ENCODE measurements at places on chromosomes 5 and 9. TPM values are rescaled to one million over a fixed set of nuclear protein-coding genes. Genes with fewer than 3 reads are reported as not detected.
A peak's percentile ranks its signal among the peaks of the same experiment; 100 is the strongest.

GRCh38 chr5:56299212-56299611 is 66.1 kb upstream of the ANKRD55 start:
- no peak overlapping the region for H3K4me3 ChIP-seq
- no peaks in the 10 kb centered on the region for H3K27me3 ChIP-seq
- no peak for DNase-seq
- H3K4me1 ChIP-seq: peaks cover 11% of the 10 kb centered on the region

- DNase-seq: peak; percentile 40
- H3K27ac ChIP-seq: peak overlapping the region; percentile 78
- H3K36me3 ChIP-seq: peaks cover 17% of the 10 kb centered on the region
- peaks cover 3% of the 10 kb centered on the region for H3K27me3 ChIP-seq
Observed at GRCh38 chr5:76325876-76326491, 77.1 kb upstream of the IQGAP2 start.

DNA sequence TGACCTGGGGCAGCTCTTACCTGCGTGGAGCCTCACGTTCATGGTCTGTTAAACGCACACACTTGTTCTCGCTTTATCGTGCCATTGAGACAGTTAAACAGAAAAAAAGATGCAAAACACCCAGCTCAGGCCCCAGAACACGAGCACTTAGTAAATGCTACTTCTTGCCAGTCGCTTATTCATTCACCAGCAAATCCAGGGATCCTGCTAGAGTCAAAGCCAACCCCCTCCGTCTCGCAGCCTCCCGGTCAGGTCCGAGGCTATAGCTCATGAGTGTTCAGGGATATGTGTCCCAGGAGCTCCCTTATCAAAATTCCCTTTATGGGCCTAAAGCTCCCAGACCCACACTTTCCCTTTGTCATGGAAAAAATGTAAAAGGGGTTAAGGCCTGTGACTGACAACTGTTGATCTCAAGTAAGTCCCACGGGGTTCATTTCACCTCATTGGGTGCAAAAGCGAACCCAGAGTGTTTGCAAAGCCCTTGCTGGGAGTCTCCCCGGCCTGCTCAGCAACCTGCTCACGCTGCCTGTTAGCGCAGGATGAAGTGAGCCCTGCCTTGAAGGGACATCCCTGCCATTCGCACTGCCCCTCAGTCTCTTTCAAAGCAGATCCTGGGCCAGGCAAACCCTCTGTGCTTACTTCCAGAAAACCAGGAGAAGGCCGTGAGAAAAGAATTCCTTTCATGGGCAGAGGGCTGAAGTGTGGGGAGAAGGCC is 40.7 kb downstream of the HRH2 start:
- no peak for DNase-seq
- peaks cover 54% of the 10 kb centered on the region for H3K36me3 ChIP-seq
- peaks cover 25% of the 10 kb centered on the region for H3K4me1 ChIP-seq
- no peak overlapping the region for H3K4me3 ChIP-seq
- no peaks in the 10 kb centered on the region for H3K27me3 ChIP-seq

DNA sequence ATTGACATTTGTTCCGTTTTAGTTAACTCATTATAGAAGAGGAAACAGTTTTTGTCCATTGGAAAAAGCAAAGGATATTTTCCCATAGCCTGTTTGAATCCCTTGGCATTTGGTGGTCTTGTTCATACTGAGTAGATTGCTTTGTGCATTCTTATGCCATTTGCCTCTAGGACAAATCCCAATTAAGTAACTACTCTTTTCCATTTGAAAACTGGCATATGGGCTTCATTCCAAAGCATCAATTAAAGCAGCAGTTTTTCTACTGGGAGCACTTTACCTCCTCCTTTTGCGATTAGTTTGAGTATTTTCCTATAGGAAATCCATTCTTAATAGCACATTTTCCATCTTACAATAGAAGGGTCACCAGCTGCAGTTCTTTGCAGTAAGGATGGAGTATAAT is 31.2 kb downstream of the GPR21 start:
- H3K4me3 ChIP-seq: no peak overlapping the region
- peaks cover 25% of the 10 kb centered on the region for H3K36me3 ChIP-seq
- no peaks in the 10 kb centered on the region for H3K27me3 ChIP-seq
- H3K4me1 ChIP-seq: peaks cover 4% of the 10 kb centered on the region
- H3K27ac ChIP-seq: no peak overlapping the region

DNA sequence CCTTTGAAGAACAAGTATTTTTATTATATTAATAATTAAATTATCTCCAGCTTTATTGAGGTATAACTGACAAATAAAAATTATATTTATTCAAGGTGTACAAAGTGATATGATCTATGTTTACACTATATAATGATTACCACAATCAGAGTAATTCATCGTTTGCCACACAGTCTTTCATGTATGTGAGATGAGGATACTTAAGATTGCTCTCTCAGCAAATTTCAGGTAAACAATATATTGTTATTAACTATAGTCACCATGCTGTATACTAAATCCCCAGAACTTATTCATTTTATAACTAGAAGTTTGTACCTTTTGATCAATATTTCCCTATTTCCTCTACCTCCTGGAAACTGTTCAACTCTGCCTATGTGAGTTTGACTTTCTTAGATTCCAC is 16.7 kb upstream of the CCNO start:
- peaks cover 27% of the 10 kb centered on the region for H3K27me3 ChIP-seq
- H3K36me3 ChIP-seq: peaks cover 9% of the 10 kb centered on the region
- no peak for DNase-seq
- no peak overlapping the region for H3K27ac ChIP-seq
- H3K4me1 ChIP-seq: no peaks in the 10 kb centered on the region

The PPP3R2 gene
- not detected for total RNA-seq

DNA sequence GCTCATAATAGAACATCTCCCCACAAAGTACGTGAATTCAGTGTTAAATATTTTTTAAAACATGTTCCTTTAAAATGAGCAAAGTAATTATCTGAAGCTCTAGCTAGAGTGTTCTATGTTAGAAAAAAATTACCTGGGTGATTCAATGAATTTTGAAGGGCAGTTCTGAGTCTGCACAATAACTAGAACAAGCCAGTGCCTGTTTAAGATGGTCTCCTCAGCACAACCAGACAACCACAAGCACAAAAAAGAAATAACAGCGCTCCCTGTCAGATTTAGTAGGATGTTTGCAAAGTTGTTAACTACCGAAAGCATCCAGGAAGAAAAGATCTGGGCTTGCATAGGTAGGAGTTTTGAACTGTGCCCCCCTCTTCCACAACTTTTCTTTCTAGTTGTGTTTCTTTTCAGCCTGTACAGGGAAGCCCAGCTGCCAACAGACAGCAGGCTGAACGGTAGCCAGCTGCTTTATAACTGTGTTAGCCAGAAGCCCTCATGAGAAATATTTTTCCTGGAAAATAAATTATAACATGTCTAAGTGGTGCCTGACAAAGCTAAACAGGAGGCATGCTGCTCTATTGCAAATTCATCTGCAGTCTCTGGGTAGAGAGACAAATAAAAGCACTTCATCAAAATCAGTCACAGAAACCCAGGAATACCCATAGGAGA is 1026.9 kb downstream of the MAT2B start:
- H3K4me3 ChIP-seq: no peak overlapping the region
- DNase-seq: no peak
- H3K27ac ChIP-seq: no peak overlapping the region
- no peaks in the 10 kb centered on the region for H3K36me3 ChIP-seq
- no peaks in the 10 kb centered on the region for H3K27me3 ChIP-seq

GRCh38 chr9:113220467-113221002 is 542 bp downstream of the FKBP15 start:
- peaks cover 43% of the 10 kb centered on the region for H3K4me1 ChIP-seq
- H3K27me3 ChIP-seq: no peaks in the 10 kb centered on the region
- DNase-seq: peak; percentile 11
- H3K36me3 ChIP-seq: peaks cover 31% of the 10 kb centered on the region
- peak overlapping the region; percentile 92 for H3K4me3 ChIP-seq

GRCh38 chr5:57524348-57525060 is 41.9 kb upstream of the ACTBL2 start:
- H3K27ac ChIP-seq: no peak overlapping the region
- peaks cover 1% of the 10 kb centered on the region for H3K27me3 ChIP-seq
- H3K4me3 ChIP-seq: no peak overlapping the region
- no peak for DNase-seq

DNA sequence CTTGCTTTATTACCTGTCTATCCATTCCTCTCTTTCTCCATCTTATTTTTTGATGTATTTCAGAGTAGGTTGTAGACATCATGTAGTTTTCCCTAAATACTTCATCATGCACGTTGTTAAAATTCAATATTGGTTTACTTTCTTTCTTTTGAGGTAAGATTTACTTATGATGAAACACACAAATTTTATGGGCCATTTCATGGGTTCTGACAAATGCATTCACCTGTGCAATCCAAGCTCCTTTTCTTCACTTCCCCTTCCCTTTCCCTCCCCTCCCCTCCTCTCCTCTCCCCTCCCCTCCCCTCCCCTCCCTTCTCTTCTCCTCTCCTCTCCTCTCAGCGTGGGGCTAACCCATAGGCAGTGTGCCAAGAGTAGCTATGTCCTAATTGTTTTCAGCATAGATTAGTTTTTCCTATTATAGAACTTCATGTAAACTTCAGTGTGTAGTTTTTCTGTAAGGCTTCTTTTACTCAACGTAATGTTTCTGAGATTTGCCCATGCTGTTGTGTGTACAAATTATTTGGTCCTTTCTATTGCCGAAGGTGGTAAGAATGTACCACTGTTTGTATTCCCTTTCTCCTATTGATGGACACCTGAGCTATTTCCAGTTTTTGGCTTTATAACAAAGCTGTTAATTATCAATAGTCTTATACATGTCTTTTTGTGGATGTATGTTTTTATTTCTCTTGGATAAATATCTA is 92.9 kb upstream of the CLINT1 start:
- peaks cover 13% of the 10 kb centered on the region for H3K27me3 ChIP-seq
- peaks cover 8% of the 10 kb centered on the region for H3K4me1 ChIP-seq
- H3K36me3 ChIP-seq: no peaks in the 10 kb centered on the region
- H3K4me3 ChIP-seq: no peak overlapping the region

The HEMGN gene
- total RNA-seq: 0.41 TPM

DNA sequence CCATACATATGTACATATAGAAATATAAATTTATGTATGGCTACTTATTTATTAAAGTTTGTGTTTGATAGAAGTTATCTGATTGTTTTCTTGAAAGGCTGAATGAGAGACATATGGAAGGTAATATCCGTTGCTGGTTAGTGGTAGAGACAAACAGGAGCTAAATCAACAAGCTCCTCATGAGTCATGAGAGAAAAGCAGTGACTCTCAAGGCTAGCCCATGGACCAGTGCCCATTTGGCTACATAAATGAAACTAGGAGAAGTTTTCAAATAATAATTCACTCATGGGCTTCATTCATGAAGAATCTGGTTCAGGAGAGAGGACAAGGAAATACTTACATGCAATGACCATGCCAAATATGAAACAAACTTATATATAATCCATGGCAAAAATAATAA is 504.5 kb upstream of the ITGA1 start:
- H3K36me3 ChIP-seq: no peaks in the 10 kb centered on the region
- H3K4me1 ChIP-seq: no peaks in the 10 kb centered on the region
- no peak overlapping the region for H3K4me3 ChIP-seq
- no peaks in the 10 kb centered on the region for H3K27me3 ChIP-seq
- H3K27ac ChIP-seq: no peak overlapping the region

GRCh38 chr9:125374443-125375309 is 113.0 kb downstream of the GAPVD1 start:
- H3K4me1 ChIP-seq: peaks cover 2% of the 10 kb centered on the region
- no peak overlapping the region for H3K27ac ChIP-seq
- no peaks in the 10 kb centered on the region for H3K36me3 ChIP-seq

GRCh38 chr9:92292338-92293074 is 991 bp downstream of the IARS1 start:
- H3K36me3 ChIP-seq: peaks cover 67% of the 10 kb centered on the region
- peaks cover 56% of the 10 kb centered on the region for H3K4me1 ChIP-seq
- H3K4me3 ChIP-seq: peak overlapping the region; percentile 97
- H3K27ac ChIP-seq: peak overlapping the region; percentile 99
- DNase-seq: no peak

GRCh38 chr9:128114326-128115186 is 13.0 kb downstream of the PTGES2 start:
- peaks cover 20% of the 10 kb centered on the region for H3K36me3 ChIP-seq
- no peaks in the 10 kb centered on the region for H3K27me3 ChIP-seq
- H3K27ac ChIP-seq: no peak overlapping the region
- H3K4me1 ChIP-seq: peaks cover 2% of the 10 kb centered on the region

DNA sequence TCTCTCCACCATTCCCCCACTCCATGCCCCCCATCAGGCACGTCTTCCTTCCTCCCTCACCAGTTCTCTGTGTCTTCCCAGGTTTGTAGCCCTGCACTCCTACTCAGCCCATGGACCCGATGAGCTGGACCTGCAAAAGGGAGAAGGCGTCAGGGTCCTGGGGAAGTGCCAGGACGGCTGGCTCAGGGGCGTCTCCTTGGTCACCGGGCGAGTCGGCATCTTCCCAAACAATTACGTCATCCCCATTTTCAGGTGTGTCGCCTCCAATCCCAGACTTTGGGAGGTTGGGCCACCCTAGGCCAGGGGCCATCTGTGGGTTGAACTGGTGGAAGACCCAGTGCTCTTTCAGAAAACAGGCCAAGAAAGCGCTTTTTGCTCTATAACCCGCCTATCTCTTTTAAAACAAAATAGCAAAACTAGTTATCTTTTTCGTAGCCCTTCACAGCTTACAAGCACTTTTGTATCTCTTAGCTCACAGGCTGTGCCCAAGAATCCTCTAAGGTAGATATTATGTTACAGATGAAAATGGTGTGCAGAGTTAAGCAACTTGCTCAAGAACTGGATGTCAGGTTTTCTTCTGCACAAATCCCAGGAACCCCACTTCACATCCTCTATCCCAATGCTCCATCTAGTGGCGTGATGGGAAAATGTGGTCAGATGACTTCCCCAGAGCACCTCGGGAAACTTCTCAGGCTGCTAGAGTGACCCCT is 56.2 kb downstream of the PLAC8L1 start:
- H3K4me1 ChIP-seq: no peaks in the 10 kb centered on the region
- DNase-seq: no peak
- H3K27ac ChIP-seq: no peak overlapping the region
- no peaks in the 10 kb centered on the region for H3K36me3 ChIP-seq
- H3K27me3 ChIP-seq: peaks cover 10% of the 10 kb centered on the region

DNA sequence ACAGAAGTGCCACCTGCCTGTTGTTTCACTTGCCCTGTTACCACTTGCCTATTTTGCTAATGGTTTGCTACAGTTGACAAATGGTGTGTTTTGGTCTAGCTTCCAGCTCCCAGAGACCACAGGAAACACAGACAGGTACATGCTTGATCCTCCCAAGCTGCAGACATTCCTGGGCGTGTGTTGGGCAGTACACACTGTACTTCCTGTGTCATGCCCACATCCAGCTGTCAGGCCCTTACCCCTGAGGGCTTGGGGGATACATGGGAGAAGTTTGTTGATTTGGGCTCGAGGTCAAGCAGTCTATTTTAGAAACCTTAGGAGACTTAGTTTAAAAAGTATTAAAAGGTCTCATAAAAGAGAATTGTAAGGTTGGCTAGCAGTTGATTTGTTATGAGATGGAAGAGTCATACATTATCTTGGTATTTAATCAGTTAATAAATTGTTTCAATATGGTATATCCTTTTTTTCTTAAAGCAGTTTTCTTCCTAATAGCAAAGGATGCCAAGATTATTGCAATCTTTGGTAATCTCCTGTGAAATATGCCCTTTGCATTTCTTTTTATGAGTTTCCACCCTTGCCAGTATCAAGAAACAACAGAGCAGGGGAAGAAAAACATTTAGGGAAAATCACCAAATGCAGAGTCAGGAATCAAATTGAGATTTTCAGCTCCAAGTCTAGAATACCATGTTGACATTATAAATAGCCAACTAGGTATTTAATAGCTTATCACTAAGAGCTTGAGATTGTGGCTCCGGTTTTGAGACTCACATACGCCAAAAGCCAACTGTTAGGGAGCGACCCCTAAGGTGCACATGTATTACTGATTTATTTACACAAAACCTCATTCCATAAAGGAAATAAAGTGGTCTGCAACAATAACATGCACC is 52.3 kb upstream of the CD180 start:
- H3K4me1 ChIP-seq: peaks cover 6% of the 10 kb centered on the region
- H3K27me3 ChIP-seq: peaks cover 1% of the 10 kb centered on the region
- no peak overlapping the region for H3K4me3 ChIP-seq
- H3K36me3 ChIP-seq: no peaks in the 10 kb centered on the region
- DNase-seq: no peak
